Activated naive CD4-positive, alpha-beta T cell treated with anti-CD3 and anti-CD28 coated beads, Interleukin-2, amount 50 U/mL, for 16 hours (primary cell): ENCODE measurements at places on chromosomes 12 and 14.

DNA sequence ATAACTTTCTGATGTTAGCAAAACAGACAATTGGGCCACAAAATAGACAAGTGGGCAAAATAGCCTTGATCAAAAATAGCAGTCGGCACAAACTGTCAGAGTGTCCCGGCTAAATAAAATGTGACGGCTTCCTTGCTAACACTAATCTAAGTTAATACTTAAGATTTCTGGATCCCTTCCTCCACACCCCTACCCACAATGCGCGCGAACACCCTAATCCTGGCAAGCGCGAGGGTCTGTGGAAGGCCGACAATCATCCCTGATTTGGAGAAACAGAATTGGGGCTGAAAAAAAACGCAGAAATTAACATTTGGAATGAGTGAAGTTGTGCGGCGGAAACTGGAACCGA lies 489 bp downstream of the CEP290 start:
- no peak for DNase-seq

DNA sequence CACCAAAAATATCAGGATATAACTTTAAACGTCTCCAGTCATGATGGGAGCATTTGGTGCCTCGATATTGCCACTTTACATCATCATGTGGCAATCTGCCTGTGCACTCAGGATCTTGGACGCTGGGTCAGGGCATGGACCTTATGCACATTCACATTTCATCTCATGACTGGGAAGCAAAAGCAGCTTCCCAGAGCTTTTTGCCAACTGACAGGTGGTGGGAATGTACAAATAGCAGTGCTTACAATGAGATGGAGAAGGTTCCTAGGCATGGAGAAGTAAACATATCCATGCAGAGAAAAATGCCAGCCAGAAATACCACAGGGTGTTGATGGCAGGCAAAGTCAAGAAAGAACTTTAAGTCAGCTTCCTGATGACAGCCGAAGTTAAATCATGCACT lies 30.3 kb downstream of the EFCAB11 start:
- DNase-seq, result no peak

- DNase-seq, result no peak
Observed at GRCh38 chr12:88743946-88744685, 163.8 kb upstream of the KITLG start.

GRCh38 chr14:101932673-101933072 lies 31.7 kb upstream of the DYNC1H1 start:
- no peak for DNase-seq

DNA sequence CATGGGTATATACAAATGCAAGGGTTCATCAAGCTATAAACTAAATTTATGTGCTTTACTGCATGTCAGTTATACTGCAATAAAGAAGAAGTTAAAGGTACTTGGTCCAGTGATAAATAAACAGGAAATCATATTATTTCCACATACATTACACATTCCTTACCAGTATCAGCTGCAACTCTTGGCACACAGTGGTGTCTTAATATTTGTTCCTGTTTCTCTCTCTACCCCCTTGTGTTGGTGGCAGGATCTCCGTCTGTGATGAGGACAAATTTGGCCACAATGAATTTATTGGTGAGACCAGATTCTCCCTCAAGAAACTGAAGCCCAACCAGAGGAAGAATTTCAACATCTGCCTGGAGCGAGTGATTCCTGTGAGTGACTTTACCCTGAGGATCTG lies 19.2 kb upstream of the OAS1 start:
- DNase-seq, result no peak

GRCh38 chr14:71454513-71455332 lies 477.5 kb upstream of the RGS6 start:
- DNase-seq, result no peak

DNA sequence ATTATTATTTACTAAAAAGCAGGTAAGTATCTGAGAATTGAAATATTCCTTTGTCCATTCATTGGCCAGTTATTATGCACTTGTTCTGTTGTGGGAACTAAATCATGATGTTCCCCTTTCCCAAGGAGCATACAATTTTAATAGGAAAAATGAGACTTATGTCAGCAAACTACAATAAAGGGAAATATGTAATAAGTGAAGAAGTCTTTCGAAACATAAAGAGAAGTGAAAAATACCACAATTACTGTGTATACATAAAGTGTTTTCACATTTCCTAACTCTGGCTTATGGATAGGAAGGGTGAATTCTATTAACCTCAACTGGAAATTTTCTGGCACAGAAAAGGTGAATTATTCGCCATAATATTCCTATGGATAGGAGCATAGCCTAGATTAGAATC lies 78.4 kb upstream of the DNM1L start:
- DNase-seq, result no peak

DNA sequence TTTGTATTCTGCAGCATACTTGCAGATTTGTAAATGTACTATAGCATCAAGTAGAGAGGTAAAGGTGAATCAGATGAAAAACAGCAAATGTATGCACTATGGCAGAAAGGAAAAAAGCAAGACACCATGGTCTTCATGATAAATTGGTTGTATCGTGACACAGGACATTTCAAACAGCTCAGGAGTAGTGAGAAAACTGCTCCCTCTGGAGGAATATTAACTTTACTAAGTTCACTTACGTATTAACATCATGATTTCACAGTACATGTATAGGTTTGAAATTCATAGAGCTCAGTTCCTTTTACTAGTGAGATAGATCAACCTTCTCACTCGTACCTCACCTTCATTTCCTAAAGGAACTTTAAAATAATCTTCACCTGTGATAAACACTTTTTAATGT lies 6.5 kb downstream of the MBIP start:
- DNase-seq, result no peak

- no peak for DNase-seq
Observed at GRCh38 chr12:31002999-31003398, 70.7 kb upstream of the DDX11 start.

- DNase-seq, result no peak
Observed at GRCh38 chr12:108805136-108805535, 52.2 kb downstream of the SSH1 start.

DNA sequence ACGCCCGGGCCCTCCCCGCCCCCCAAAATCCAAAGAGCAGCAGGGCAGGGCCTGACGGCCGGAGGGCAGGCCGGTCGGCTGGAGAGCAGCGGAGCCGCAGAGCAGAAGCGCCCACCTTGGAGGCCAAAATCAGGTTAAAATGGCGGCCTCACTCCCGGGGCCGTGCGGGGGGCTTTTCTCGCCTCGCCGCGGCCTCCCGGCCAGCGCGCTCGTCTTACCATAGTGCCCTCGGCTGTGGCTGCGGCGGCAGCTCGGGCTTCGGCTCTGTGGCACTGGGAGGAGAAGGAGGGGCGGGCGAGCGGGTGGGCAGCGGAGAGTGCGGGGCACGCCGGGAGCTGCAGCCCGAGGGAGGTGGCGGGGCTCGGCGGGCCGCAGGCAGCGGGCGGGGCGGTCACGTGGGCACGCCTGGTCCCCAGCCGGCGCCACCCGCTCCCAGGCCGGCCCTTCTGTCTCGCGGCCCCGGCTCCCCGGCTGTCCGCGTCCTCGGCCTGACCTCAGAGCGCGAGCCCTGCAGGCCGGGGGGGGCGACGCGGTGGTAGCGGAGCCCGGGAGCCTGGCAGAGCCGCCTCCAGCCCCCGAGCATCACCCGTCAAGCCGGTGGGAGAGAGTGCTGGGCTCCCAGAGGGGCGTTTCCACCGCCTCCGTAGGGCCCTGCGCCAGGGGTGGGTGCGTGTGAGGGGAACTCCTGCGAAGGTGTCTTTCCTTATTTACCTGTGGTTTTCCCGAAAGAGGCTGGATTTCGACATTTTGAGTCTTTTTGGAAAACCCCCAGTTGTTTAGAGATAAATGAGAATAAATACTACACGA lies at the start of gene CFL2:
Gene CFL2 (minus strand): TSS at position 274 of the 807 bp plus-strand sequence. CDS start 53 bp downstream, at position 221.
- DNase-seq, result peak; percentile 66

GRCh38 chr14:37253905-37254304 lies 56.2 kb downstream of the MIPOL1 start:
- DNase-seq, result no peak

DNA sequence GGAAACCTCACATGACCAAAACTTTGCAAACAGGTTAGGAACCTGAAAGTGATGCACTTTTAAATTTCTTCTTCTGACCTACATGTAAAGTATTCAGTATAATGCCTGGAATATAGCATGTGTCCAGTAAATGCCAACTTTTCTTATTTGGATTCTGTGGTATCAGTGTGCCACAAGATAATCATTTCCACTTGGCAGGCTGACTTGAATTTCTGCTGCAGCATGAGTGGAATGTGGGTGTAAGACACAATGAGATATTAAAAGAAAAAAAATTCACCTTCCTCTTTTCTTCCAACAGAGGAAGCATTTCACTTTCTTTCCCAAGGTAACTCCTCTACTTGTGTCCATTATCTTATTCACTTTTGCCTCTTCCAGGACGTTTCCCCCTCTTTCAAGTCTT lies 141.9 kb upstream of the PRKD1 start:
- no peak for DNase-seq

GRCh38 chr12:118842866-118843265 lies 138.5 kb upstream of the SRRM4 start:
- no peak for DNase-seq

GRCh38 chr14:55881577-55882241 lies 236.5 kb upstream of the PELI2 start:
- DNase-seq, result no peak

- no peak for DNase-seq
Observed at GRCh38 chr14:26773906-26774593, 176.2 kb upstream of the NOVA1 start.

DNA sequence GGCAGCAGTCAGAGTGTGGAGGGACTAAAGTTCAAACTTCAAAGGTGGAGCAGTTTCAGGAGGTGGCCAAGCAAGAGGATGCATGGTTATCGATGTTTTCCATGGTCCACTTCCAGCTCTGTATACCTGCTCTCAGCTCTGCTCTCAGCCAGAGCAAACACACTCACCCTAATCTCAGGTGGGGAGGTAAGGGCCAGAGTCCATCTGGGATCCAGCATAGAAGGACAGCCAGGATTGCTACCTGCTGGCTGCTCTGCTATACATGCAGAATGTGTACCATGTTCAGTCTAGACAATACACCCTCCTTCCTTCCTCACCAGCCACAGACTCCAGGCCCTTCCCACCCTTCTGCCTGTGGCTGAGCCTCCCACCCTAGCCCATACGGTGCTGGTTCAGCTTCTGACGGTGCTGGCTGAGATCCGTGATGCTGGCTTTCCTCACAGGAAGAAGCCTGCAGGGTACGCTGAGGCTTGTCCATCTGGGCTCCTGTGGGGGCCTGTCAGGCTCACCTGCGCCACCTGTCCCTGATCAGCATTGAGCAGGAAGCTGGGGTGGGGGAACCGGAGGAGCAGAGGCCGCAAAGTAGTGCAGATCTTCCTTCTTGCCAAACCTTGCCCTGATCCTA lies 2.4 kb downstream of the CBLN3 start:
- no peak for DNase-seq

GRCh38 chr12:122499991-122500684 lies 594 bp downstream of the ZCCHC8 start:
- peak; percentile 48 for DNase-seq

GRCh38 chr14:83470466-83470865 lies 1936.8 kb upstream of the SEL1L start:
- DNase-seq, result no peak

DNA sequence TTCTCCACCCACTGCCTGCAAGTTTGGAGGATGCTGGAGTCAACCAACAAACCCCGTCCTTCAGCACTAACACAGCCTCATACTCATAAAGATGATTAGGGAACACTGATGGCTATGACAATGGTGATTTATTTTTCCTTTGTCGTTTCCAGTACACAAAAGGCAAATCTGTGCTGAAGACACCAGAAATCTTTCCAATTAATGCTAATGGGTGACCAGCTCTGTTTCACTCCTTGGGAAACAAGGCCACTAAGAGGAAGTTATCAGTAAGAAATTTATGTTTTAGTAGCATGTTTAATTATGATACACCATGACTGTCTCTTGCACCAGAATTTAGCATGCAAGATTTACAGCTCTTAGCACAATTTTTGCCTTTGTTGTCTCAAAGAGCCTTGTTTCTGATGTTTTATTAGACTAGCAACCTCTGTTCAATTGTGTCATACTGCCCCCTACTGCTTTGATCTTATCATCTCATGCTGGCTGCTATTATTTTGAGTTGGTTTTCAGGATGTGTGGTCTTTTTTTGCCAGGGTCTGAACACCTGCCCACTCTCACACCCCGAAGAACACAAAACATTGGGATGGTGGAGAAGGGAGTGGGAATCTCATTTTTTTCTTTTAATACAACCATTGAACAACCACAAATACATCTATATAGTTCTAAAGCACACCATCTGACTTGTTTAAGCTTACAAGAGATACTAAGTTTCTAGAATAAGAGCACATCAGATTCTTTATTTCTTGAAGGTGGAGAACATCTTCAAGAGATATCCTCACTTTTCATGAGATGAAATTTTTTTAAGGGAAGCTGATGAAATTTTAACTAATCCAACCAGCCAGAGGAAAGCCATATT lies 160.9 kb downstream of the SPTSSA start:
- DNase-seq, result no peak

DNA sequence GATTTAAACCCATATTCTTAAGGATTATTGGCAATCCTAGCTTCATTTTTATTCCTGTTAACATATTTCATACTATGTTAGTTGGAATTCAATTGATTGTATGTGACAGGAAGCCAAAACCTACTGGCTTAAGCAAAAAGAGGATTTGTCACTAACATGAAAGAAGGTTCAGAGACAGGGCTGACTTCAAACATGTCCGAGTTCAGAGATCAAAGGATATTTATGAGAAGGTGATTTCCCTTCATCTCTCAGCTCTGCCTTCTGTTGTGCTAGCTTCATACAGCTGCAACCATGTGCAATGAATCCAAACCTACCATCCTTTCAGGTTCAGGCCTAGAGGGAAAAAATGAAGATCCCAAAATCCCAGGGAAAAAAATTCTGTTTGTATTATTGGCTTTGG lies 349.7 kb downstream of the ATP23 start:
- DNase-seq, result no peak

GRCh38 chr14:20789230-20789813 lies 8.3 kb downstream of the RNASE6 start:
- DNase-seq, result no peak

DNA sequence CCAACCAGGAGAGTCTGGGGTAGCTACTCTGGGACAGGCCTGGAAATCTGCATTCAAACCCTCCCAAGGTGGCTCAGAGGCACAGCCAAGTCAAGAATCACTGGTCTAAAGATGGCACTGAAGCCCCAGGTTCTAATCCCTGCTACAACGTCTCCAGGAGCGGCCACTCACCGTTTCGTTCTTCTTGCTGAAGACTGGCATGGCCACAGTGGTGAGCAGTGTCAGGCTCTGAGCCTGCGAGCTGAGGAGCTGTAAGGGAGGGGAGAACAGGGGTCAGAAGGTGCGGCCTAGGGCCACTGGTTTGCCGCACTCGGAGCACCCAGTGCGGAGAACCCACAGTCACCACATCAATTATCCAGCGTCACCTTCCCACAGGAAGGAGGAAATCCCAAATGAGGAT lies 38.8 kb downstream of the CACNA2D4 start:
- DNase-seq, result no peak

GRCh38 chr12:98475565-98475908 lies 39.9 kb upstream of the TMPO start:
- DNase-seq, result no peak

DNA sequence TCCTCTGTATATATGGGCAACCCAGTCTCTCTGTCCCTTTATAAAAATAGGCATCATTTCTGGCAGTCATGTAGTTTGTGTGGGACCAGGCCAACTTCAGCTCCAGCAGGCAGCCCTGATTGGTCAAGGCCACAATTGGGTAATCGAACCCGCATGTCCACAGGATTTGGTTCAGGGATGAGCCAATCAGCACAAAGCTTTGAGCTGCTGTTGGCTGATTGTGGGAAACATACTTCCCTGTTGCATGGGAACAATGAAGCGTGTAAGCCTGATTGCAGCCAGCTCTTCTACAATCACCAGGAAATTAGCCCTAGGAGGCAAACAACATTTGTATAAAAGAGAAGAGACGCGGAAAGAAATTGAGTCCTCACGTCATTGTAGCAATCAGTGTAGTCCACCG lies 328.6 kb downstream of the PCNX1 start:
- DNase-seq, result no peak
